ENCODE measurements at places on chromosomes 12 and 14.

- DNase-seq, result no peak
Observed at GRCh38 chr12:31965090-31965489, 5.9 kb downstream of the RESF1 start.

GRCh38 chr12:74021937-74022336 is 515.7 kb upstream of the ATXN7L3B start:
- DNase-seq, result no peak

GRCh38 chr14:56122301-56122700 is 4.1 kb downstream of the PELI2 start:
- no peak for DNase-seq

DNA sequence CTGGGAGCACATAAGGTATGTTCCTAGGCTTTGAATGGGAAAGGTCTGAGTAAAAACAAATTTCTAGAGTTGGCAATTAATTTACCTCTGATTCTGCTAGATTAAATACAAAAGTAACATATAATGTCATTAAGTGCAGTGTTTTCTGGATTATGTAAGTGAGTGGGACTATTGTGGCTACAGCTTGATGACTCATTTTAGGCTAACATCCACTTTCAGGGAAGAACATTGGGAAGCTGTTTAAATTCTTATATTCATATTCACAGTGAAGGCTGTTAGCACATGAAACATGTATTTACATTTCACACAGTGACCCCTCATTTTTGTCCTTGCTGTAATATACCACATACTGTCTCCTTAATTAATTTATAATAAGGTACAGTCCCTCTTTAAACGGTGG is 13.2 kb upstream of the BMAL2 start:
- DNase-seq, result no peak

DNA sequence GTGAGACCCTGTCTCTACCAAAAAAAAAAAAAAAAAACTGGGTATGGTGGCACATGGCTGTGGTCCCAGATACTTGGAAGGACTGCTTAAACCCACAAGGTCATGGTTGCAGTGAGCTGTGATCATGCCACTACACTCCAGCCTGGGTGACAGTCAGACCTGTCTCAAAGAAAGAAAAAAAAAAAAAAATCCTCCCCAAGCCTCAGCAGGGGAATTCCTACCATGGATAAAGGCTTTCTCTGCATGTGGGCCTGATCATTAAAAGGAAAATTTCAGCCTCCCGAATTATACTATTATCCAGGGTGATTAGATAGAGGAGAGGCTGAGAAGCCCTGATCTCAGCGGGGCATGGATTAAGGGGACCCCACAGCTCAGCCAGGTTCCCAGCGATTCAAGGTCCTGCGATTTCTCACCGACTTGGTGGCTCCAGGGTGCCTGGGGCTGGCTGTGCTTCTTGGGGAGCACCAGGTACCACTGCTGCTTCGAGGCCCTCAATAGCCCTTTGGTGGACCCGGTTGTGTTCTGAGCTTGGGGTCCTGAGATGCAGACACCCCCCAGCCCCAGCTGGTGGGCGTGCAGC is 5.6 kb downstream of the SH2B3 start:
- no peak for DNase-seq

DNA sequence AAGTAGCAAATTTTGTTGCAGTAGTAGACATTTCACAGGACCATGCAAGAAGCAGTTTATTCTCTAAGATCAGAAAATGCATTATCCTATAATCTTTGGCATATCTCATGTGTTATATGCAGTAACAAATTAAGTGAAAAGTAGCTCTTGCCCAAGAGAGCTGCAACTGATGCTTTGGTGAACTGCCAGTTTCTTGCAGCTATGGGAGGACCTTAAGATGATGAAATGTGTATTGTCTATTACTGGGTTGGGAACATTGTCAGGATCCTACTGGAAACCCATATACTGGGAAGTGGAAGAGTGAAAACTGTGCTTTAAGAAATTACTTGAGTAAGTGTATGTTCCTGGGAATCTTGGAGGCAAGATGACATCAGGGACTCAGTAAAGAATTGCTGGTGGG is 238.8 kb downstream of the DACT1 start:
- no peak for DNase-seq

DNA sequence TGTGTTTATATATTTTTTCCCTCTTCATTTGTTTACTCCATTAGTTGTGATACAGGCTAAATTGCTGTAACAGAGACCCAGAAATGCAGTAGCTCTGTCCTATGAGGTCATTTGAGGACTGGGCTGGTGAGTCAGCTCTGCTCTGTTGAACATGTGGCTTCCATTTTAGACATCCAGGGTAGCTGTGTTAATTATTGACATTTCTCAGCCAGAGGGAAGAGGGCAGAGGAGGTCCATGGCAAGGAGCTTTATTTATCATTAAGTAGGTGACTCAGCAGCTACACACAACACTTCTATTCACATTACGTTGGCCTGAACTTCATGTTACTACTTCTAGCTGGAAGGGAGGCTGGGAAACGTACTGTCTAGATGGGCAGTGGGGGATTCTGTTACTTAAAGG is 85.4 kb downstream of the PTCSC3 start:
- DNase-seq, result no peak

GRCh38 chr14:25150934-25151790 is 101.2 kb upstream of the STXBP6 start:
- no peak for DNase-seq

DNA sequence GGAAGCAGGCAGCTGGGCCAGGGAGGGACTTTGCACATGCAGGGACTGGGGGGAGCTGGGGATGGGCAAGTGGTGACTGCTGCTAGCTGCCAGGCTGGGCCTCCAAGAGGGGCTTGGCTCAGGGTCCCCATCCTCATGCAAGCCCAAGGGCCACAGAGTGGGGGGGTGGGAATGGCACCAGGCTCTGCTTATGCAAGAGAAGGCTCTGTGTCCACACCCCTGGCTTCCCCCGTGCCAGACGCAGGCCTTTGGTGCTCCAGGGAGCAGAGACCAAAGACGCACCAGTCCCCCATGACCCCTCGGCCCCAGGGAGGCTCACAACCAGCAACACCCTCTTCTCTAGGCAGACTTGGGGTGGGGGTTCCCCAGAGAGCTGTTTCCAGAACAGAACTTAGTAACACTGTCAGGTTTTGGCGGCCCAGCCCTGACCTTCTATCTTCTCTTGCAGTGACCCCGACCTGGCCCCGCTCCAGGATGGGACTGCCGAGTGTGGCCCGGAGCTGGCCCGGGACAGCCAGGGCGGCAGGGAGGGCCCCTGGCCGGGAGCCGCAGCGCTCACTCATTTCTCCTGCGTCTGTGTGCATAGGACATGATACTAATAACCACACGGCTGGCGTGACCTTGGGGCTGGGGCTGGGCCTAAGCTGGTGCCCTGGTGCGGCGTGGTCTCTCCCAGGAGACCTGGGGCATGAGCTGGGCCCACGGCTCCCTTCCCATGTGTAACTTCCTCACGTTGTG is 14.3 kb downstream of the XRCC3 start:
- peak; percentile 63 for DNase-seq
